ENCODE measurements at places on chromosomes 4 and X.

GRCh38 chrX:27706526-27706925, 101.3 kb upstream of the MAGEB10 start:
- peak; percentile 13 for DNase-seq

- no peak for DNase-seq
Measured at GRCh38 chr4:138222046-138222445, 20.1 kb downstream of the SLC7A11 start.

- DNase-seq = no peak
Measured at GRCh38 chrX:44085209-44085608, 112.0 kb upstream of the NDP start.

DNA sequence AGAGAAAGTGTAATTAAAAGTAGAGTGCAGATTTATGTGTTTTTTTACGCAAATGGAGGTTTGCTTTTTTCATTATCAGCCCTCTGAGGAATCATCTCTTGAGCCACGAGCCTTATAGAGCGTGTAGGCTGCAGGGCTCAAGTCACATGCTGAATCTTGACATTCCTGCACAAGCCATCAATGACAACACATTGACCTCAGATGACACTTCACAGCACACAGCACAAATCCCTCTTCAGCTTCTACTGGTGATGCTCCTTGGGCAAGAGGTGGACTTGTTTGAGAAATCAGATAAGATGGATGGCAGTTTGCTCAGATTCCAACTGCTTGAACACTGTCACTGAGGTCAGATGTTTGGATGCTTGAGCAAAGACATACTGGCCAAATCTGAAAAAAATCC, 250.6 kb downstream of the SNCA start:
- no peak for DNase-seq

DNA sequence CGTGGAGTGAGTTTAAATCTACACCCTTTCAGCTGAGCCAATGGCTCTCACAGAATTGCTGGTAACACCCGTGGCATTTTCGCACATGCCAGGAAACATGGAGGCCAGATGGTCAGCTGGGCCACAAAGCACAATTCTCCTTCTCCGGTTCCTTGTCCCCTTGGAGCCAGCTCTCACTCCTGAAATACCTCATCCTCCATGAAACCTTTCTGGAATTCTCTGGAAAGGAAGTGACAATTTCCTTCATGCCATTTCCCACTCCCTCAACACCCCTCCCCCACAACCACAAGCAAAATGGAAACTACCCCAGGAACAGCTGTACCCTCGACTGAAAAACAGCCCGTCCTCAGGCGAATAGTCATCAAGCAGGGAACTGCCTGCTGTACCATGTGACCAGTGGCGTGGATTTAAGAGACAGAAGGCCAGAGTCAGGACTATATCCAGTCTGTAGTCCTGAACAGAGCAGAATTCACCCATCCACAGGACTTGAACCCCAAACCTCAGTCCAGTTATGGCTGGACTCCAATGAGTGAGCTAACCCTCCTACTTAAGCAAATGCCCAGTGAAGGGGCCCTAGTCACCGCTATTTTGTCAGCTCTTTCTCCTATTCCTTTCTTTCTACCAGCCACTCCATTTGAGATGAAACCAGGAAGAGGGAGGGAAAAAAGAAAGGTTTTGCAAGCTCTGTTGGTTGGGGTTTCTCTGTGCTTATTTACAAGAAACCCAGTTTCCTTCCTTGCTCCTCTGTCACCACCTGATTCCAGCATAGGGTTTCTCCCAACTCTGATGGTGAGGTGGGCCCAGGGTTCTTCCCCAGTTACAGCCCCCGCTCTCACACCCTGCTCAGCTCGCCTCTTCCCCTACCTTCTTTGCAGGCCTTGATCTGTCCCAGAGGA, 24.5 kb downstream of the ELF4 start:
- DNase-seq = no peak

GRCh38 chrX:107699616-107700015, 71.3 kb downstream of the PRPS1 start:
- DNase-seq = no peak

GRCh38 chrX:114332766-114333165, 251.1 kb upstream of the HTR2C start:
- no peak for DNase-seq
